ENCODE measurements at places on chromosomes 11 and 22.

- no peak for DNase-seq
These were observed 9.2 kb upstream of the SLC35E4 start for GRCh38 chr22:30626413-30626812.

DNA sequence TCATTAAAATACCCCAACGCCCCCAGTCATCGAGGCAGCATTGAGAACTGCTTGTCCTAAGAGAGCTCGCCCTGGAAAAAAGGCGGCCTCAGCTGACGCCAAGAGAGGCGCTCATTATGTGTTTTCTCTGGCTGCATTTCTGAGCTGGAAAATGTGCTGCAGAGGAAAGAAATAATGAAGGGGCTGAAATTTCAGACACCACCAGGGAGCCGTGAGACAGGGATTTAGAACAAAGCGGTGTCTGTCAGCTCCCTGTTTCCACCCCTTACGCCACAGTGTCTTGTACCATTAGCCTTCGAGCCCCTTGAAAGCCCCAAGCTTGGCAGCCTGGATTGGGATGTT, 14.4 kb downstream of the USH1C start:
- DNase-seq, result no peak

- no peak for DNase-seq
These were observed 77.8 kb downstream of the C11orf91 start for GRCh38 chr11:33622806-33623205.

DNA sequence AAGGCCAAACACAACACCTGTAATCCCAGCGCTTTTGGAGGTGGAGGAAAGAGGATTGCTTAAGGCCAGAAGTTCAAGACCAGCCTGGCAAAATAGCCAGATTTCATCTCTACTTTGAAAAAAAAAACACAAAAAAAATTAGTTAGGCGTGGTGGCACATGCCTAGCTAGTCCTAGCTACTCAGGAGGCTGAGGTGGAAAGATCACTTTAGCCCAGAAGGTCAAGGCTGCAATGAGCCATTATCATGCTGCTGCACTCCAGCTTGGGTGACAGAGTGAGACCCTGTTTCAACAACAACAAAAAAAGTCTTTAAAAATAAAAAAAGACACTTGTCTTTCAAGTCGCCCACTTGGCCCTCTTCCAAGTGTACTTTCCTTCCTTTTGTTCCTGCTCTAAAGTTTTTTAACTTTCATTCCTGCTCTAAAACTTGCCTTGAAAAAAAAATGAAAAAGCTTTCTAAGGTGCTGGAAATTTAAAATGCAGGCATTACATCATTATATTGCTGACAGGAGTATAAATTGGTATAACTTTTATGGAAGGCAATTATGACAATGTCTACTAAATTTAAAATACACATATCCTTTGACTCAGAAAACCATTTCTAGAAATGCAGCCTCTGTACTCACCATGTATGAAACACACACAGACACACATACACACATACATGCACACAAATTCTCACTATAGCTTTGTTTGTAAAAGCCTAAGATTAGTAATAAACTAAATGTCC, 12.7 kb downstream of the LIPT2 start:
- DNase-seq, result no peak

DNA sequence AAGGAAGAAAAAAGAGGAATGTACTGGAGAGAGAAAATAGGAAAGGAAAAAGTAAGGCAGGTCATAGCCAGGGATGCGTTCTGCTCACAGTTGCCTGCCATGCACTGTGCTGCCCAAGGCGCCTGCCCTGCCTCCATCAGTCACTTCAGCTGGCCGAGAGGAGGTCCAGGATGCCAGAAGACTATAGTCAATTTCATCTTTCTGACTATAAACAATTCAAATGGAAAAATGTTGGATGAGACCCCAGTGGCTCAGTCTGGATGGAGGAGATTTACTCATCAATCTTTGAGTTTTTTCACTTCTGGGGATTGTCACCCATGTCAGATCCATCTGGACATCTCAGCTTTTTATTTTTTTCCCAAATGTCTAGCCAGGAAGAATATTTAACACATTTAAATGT, 36.7 kb upstream of the CLMP start:
- DNase-seq, result no peak

DNA sequence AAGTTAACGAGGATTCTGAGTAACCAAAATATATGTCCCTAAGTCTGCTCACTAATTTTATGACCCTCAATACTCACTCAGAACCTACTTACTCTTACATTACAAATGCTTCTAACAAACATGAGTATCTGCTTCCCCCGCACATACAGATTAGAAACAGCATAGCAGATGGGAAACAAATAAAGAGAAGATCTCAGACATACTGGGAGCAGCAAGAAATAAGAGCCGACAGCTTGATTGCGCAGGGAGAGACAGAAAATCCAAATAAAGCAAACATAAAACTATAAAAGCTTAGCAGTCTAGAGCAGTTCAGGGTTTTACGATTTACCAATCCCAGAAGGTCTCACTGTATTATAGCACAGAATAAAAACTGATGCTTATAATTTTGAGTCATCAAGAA, 89.1 kb upstream of the DBX1 start:
- no peak for DNase-seq

GRCh38 chr22:36520423-36520822, 8.5 kb downstream of the EIF3D start:
- no peak for DNase-seq

- no peak for DNase-seq
These were observed 588 bp downstream of the VPS37C start for GRCh38 chr11:61160487-61161189.

GRCh38 chr11:75779960-75780359, 11.4 kb downstream of the DGAT2 start:
- DNase-seq, result no peak

DNA sequence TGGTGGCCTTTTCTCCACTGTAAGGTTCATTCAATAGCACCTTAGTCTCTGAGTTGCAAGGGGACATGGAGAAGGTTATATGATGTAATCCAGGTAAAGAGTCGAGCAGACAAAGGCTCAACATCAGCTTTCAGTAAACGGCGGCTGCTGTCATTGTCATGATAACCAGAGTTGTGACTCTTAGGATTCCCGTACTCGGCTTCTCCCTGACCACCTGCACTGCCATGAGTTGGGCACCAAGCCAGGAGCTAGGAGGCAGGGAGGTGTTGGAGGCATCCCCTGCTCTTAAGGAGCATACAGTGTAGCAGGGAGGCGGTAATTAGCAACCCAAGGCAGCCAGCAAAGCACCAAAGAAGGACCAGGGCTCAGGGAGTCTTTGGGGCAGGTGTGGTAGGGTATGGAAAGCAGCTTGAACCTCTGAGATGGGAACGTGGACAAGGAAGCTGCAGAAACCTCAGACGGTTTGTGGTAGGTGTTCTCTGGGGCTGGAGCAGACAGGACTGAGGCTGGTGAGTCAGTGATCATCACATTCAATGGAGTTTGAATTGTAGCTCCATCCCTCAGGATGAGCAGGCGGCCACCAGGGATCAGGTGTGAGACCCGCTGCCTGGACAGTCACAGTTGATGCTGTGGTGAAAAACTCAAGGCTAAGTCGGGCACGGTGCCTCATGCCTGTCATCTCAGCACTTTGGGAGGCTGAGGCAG, 31.7 kb downstream of the LIF start:
- no peak for DNase-seq

DNA sequence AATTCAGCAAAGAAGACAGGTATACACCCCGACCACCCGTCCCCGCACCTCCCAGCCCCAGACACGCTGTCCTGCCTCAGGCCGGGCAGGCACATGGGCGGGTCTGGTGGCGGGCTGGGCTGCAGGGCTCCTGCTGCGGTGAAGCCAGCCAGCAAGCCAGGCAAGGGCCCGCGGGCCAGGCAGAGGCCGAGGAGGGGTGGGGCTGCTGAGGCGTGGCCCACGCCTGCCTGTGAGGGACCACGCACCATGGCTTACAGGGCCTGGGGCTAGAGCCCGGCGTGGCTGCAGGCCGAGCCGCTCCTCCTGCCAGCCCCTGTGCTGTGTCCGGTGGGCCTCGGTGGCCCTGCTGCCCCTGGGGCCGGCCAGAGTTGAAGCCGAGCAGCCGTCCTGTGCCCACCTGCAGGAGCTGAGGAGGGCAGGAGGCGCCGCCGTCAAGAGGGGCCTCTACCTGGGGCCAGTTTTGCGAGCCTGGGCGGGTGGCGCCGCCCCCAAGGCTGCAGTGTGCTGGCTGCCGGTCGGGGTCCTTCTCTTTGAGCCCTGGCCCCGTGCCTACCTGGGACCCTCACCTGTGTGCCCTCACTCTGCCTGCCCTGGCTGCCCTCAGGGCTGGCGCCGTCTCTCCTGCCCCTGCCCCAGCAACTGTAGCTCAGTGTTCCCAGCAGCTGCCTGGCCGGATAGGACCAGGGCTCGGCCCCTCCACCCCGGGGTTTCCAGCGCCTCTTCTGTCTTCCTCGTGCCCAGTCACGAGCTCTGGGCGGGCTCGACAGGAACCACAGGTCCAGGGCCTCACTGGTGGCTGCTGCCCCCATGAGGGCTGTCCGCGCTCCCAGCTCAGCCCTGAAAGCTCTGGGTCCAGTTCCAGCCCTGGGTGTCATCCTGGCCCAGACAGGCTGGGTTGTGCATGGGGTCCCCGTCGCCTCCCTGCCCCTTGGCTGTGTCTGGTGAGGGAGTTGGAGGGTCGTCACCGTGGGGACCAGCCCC, 38.4 kb downstream of the MOB2 start:
- DNase-seq, result no peak

DNA sequence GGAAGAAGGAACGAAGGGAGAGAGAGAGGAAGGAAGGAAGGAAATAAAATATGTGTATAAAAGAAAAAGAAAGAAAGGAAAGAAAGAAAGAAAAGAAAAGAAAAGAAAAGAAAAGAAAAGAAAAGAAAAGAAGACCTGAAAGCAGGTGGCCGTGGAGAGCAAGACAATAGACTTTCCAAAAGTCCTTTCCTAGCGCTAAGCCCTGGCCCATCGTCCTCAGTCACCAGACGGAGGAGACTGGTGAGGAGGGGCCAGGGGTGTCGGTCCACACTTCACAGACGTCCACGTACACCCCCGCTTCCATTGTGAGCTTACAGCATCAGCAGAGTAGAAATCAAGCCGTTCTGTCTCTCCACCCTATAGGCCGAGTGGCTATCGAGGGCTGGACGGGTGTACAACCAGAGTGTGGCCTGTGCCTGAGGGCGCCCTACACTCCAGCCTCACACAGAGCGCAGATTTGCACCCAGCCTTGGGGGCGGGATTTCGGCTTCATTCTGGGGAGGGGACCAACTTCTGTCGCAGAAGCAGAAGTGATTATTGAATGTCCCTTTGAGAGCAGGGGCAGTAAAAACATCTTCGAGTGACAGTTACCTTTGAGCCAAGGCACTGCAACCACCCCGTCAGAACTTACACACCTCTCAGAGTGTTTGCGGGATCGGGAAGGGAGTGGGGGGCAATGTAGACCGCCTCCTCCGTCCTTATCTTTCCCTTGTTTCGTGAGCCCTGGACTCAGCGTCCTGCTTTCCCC, 2.0 kb upstream of the BSX start:
- DNase-seq, result no peak

Data from ACHN (cell line).